ENCODE measurements at places on chromosomes 5 and 9.
A peak's percentile ranks its signal among the peaks of the same experiment; 100 is the strongest.

DNA sequence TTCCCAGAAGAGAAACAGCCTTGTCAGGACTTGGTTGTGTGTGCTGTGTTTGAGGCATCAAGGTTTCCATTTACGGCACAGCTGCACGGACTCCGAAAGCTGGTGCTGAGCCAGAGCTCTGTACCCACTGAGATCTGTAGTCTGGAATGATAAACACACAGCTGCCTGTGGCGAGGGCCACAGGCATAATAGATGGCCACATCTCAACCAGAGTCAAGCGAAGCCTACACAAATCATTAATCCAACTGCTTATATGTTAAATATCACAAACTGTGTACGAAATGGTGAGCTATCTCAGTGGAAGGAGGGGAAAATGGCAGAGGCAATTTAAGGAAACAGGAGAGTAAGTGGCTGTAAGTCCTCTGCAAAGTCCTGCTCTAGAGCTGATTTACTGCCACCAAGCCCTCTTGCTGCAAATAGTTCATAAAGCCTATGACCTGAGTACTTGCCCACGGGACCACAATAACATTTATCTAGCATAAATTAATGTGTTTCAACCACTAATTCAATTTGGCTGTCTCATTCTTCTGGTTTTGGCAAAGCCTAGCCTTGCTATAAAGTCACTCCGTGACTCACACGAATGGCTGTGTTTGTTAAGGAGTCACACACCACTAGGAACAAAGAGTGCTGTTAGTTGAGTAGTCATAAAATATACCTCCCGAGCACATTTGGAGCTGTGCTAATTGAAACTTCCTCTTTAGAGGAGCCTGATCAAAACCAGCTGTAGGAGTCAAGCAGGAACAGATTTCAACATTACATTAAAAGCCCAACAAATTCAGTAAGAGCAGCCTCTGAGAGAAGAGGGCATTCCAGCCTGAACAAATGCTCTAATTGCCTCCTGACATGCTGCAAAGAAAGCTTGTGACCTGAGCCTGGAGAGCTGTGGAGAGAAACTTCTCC lies 738.6 kb upstream of the ZNF608 start:
- peak; percentile 97 for DNase-seq

GRCh38 chr5:155768332-155768731 lies 558.6 kb upstream of the SGCD start:
- no peak for DNase-seq

GRCh38 chr9:6006749-6007057 lies 8.7 kb downstream of the RANBP6 start:
- no peak for DNase-seq

DNA sequence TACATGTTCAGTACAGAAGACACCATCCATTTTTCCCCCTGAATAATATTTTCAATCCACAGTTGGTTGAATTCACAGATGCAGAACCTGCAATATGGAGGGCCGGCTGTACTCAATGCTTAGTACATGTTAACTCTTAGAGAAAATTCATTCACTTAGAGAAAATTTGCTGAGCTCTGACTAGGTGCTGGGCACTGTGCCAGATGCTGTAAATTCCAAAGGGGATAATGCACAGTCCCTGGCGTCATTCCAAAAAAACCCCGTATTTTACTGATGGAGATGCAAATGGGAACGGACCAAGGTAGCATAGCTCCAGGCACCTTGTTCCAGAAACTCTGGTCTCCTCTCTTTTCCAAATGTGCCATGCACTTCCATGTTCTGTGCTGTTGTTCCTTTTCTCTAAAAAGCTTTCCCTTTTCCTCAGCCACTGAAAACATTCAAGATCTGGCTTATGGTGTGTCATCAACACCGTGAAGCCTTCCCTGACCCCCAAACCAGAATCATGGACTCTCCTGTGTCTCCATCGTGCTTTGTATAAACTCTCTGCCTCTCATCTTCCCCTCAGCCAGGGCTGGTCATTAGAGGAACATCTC lies 55.7 kb upstream of the COL15A1 start:
- DNase-seq: no peak

GRCh38 chr5:151750121-151750520 lies 8.3 kb downstream of the ATOX1 start:
- no peak for DNase-seq

DNA sequence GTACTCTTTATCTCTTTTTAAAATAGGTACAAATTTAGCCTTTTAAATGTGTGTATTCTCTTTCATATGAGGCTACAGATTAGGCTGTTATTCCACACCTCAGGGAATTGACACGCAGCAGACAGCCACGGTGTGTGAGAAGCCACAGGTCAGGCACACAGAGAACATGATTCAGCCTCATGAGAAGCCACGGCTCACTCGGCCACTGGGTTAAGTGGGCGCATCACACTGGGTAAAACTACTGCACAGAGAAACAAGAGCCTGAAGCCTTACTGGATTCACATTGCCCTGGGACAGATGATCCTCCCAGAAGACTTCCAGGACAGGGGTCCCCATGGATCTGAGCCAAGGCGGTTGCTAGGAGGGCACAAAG lies 28.2 kb downstream of the LPCAT1 start:
- no peak for DNase-seq

DNA sequence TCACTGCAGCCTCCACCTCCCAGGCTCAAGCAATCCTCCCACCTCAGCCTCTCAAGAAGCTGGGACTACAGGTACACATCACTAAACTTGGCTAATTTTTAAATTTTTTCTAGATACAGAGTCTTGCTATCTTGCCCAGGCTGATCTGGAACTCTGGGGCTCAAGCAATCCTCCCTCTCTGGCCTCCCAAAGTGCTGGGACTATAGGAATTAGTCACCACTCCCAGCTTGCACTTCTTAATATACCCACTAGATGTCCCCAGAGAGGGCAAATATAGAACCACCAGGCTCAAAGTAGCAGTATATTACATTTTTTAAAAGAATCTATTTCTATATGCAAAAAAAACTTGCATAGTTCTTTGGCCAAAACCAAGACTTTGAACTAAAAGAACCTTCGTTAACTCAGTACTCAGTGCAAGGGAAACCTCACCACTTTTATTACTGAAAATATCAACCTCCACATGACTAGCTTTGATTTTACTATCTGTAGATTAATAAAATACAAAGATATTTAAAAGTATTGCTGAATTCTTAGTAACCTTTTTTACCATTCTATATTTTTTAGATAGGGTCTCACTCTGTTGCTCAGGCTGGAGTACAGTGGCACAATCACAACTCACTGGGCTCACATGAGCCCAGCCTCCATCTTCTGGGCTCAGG lies 25.8 kb upstream of the HSD17B3 start:
- no peak for DNase-seq

GRCh38 chr9:79189511-79189924 lies 382.2 kb upstream of the TLE4 start:
- no peak for DNase-seq

DNA sequence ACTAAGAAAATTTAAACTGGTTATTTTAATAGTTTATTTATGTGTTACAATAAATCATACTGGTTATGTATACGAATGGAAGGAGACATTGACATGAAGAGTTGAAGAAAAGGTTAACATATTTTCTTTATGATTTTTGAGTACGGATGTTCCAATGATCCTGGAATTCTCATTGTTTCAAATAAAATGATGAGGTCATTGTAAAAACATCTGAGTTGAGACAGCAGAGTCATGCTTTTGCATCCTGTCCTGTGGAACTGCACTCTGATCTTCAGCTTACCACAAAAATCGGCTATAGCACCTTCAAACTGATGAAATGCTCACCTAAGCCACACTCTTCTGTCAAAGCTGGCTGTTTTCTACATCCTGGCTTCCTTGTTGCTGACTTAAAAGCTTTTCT lies 67.8 kb downstream of the PTCD2 start:
- DNase-seq: no peak

DNA sequence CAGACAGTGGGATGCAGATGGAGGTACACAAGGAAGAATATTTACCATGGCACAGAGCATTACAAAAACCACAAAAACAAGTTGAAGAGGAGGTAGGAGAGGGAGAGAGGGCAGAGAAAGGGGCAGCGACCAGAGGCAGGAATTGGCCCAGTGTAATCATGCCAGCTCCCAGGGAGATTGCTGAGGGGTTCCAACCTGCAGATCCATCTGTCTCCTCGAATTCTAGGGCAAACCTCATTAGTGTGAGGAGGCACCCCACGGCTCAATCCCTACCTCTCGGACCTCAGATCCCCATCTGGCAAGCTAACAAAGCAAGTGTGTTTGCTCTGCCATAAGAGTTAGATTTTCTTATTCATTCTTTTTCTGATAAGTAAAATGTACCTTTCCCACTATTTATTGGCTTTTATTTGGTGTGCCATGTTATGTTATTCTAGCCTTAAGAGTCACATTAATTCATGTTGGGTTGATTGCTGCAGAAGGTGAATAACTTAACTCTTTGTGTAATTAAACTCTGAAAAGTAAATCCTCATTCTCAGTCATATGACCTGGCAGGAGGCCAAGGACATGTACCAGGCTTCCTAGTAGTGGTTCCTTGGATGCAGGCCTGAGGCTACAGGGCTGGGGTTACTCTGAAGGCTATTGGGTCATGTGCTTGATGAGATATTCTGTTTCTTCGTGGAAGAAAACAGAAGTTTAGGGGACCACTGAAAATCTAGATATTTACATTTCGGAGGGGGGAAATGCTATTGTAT lies 315.2 kb upstream of the ATP10B start:
- no peak for DNase-seq

DNA sequence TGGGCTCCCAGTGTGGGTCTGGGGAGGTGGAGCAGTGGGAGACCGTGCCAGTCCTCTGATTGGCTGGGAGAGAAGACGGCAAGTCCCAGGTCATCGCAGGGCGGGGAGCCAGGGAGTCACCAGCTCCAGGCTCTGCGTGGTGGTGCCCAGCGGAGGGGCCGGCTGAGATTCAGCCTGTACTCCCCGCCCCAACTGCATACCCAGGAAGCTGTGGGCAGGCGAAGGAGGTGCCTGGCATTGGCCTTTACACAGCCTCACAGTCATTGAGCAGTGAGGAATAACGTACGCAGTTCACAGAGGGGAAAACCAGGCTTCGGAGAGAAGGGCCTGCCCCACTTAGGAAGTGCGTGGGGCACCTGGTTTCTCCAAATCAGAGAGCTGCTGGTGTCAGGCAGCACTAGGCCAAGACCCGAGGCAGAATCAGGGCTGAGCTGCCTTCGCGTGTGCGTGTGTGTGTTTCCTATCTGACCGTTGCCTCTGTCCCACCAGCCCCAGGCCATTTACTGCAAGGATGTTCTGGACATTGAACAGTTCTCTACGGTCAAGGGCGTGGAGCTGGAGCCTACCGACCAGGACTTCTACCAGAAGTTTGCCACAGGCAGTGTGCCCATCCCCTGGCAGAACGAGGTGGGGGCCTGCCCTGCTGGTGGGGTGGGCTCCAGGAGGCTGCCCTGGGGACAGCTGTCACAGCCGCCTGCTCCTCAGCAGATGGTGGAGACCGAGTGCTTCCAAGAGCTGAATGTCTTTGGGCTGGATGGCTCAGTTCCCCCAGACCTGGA lies 6.2 kb upstream of the PRR7 start:
- no peak for DNase-seq

GRCh38 chr5:172437445-172438318 lies 16.6 kb downstream of the SH3PXD2B start:
- DNase-seq: peak; percentile 54

DNA sequence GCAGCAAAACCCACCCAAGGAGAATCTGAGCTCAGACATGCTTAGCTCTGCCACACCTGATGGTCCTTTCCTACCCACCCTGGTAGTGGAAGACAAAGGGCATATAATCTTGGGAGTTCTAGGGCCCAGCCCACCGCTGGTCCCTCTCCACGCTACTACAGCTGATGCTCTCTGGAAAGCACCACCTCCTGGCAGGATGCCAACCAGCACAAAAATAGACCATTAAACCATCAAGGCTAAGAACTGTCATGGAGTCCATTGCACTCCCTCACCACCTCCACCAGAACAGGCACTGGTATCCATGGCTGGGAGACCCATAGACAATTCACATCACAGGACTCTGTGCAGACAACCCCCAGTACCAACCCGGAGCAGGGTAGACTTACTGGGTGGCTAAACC lies 111.0 kb upstream of the IL7R start:
- DNase-seq: no peak

DNA sequence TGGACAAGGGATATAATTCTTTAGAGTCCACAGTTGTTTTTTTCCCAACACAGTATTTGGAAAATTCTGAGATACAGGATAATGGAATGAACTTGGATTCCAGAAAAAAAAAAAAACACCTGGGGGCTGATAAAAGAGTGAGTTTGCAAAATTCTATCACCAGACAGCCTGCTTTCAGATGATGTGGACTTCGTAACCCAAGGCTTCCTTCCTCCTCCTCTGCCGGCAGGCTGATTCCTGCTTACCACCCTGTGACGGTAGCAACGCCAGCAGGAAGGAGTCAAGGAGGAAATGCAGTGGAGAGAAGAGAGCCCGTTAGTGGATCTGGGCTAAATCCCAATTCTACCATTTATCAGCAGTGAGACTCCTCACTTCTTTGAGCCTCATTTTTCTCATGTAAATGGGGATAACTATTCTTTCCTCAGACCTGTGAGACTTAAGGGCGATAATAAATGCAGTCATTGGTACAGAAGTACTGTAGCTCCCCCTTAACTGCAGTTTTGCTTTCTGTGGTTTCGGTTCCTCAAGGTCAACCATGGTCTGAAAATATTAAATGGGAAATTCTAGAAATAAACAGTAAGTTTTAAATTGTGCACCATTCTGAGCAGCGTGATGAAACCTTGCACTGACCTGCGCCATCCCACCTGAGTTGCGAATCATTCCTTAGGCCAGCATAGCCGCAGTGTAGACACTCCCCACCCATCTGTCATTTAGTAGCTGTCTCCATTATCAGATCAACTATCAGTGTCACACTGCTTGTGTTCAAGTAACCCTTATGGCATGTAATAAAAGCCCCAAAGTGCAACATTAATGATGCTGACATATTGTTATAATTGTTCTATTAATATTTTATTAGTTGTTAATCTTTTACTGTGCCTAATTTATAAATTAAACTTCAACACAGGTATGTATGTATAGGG lies 71.4 kb downstream of the DCP2 start:
- no peak for DNase-seq

GRCh38 chr5:156477196-156477595 lies 150.2 kb downstream of the SGCD start:
- DNase-seq: no peak

- no peak for DNase-seq
Observed at GRCh38 chr9:98967680-98968079, 24.0 kb downstream of the COL15A1 start.

DNA sequence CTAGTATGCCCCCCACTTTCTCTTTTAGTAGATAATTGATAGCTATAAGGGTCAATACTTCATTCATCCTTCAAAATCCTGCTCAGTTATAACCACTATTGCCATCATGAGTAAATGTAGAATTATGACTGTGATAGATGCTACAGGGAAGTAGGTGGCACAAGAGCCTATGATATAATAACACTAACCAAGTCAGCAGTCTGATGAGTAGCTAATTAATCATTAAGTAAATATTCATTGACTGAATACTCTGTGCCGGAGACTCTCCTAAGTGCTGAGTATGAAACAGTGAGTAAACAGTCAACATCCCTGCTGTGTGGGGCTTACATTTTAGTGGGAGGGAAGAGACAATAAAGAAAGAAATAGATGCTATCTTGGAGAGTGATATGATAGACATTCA lies 430.3 kb upstream of the ZNF462 start:
- no peak for DNase-seq

- DNase-seq: no peak
Observed at GRCh38 chr5:98111686-98112085, 661.8 kb upstream of the RGMB start.

GRCh38 chr5:73732045-73732444 lies 106.0 kb downstream of the ARHGEF28 start:
- no peak for DNase-seq
